ENCODE measurements at places on chromosomes 5 and 9.

GRCh38 chr9:6305954-6306563 lies 22.1 kb upstream of the TPD52L3 start:
- DNase-seq, result peak; percentile 70

GRCh38 chr5:134051305-134051704 lies 46.5 kb upstream of the VDAC1 start:
- peak; percentile 64 for DNase-seq

- DNase-seq, result no peak
Observed at GRCh38 chr5:14176888-14177287, 33.7 kb downstream of the TRIO start.

- no peak for DNase-seq
Observed at GRCh38 chr5:154486427-154486866, 8.4 kb upstream of the HAND1 start.

DNA sequence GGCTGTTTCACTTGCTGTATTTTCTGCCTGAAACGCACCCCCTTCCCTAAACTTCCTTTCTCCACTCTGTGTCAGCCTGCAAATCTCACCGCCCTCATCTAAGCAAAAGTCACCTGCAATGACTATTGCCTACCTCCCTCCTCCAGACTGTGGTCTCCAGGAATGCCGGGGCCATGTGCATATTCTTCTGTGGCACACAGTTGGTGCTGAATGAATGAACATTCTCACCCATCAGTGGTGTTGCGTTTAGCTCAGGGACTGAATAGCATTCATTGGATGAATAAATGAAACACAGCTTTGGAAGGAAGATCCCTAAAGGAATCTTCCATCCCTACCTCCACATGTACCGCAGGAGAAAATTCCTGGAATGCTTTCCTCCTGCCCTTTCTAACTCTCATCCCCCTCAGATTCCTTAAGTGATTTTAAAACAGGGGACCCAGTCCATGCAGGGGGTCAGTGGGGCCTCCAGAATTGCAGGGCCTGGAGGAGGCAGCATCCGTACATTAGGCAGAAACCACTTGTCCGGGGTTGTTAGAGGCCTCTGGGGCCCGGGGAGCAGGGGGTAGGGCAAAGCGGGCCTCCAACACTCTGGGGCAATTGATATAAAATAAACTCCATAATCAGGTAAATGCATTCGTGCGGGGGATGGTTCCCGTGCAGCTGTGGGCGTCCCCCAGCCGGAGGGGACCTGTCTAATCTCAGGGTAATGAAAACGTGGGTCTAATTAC lies 28.3 kb upstream of the PTGS1 start:
- no peak for DNase-seq

GRCh38 chr5:132301344-132302271 lies 7.4 kb downstream of the SLC22A4 start:
- no peak for DNase-seq

GRCh38 chr5:2133080-2133479 lies 250.4 kb upstream of the IRX4 start:
- DNase-seq, result no peak

GRCh38 chr5:56396634-56397033 lies 163.5 kb upstream of the ANKRD55 start:
- DNase-seq, result no peak

GRCh38 chr5:127696683-127697082 lies 6.5 kb upstream of the CCDC192 start:
- DNase-seq, result peak; percentile 81

DNA sequence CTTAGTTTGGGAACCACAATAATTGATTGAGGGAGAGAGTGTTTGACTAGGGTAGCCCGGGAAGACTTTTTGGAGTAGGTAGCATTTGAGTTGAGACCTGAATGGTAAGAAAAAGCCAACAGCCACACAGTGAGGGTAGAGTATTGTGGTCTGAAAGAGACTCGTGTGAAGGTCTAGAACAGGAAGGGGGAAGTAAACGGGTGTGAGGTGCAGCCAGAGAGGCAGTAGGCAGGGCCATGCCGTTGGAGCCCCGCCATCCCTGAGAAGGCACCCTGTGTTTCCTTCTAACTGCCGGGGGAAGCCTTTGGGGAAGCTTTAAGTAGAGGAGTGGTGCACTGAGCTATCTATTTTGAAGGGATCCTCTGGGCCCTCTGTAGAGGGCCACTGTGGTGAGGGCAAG lies 3.5 kb upstream of the F2RL2 start:
- no peak for DNase-seq

- DNase-seq, result peak; percentile 62
Observed at GRCh38 chr9:125659201-125659840, 47.7 kb downstream of the MAPKAP1 start.

- DNase-seq, result peak; percentile 44
Observed at GRCh38 chr9:75455444-75455921, 367.2 kb downstream of the OSTF1 start.

DNA sequence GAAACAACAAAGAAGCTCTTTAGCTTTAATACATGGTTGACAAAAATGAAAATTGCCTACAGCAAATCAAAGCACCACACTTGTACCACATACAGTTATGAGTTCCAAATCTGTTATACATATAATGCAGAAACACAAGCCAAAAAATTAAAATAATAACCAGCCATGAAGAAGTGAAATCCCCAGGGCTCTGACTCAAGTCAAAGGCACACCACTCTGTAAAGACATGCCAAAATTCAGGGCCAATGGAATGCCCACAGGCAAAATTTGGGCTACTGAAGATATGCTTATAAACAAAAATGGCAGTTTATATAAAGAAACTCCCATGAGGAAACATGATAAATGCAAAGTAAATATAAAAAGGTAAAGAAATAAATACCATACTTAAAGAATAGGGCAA lies 29.0 kb downstream of the THBS4 start:
- DNase-seq, result peak; percentile 49

- DNase-seq, result peak; percentile 86
Observed at GRCh38 chr9:22097707-22098106, 88.6 kb upstream of the CDKN2B start.

- DNase-seq, result no peak
Observed at GRCh38 chr5:127192836-127193338, 97.7 kb upstream of the MEGF10 start.

DNA sequence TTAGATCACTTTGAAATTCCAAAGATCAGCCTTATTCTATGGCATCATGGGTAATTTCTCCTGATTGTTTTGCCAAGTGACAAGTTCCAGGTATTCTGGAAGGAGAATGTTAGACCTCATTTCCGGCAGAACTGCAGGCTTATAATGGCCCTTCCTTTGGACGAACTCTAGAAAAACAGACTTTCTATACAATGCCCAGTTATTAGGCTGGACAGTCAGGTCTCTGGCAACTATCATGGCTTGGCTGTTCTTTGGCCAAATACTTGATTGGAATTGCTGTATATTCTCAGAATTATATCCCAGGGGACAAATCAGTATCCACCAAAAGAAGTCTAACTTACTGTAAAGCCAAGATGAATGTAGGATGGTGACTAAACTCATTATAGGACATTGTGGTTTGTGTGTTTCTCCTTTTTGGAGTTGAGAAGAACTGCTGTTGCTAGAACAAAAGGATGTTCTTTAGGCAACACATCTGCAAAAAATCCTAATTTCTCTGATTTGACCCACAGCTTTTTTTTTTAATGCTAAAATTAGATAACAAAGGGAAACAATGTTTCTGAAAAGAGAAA lies 69.0 kb downstream of the ADAMTSL1 start:
- DNase-seq, result peak; percentile 70

GRCh38 chr5:124961521-124961920 lies 215.1 kb upstream of the ZNF608 start:
- DNase-seq, result no peak

- DNase-seq, result peak; percentile 30
Observed at GRCh38 chr9:35306283-35306682, 144.5 kb downstream of the UNC13B start.

Data from GM23248 (cell line).